CD4-positive, alpha-beta T cell treated with Interleukin-10 for 1 hour (primary cell): ENCODE measurements at places on chromosomes 4 and X.

DNA sequence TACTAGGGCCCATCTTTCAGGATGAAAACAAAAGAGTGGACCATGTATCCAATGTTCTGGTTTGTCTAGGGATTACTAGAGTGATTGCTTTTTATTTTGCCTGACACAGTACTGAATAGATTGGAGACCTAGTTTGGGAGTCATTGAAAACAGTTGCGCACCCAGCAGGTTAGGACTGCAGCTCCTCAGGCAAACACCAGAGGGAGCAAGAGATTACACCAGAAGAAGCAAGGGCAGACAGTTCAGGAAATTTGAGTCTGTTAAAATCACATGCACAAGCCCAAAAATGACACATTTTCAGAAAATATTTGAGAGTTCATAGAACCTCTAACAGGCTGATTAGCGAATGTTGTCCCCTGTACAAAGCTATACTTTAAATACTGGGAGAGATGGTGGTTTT, 55.6 kb downstream of the CYLC1 start:
- no peak for DNase-seq

GRCh38 chr4:30182786-30183185, 537.4 kb upstream of the PCDH7 start:
- no peak for DNase-seq

DNA sequence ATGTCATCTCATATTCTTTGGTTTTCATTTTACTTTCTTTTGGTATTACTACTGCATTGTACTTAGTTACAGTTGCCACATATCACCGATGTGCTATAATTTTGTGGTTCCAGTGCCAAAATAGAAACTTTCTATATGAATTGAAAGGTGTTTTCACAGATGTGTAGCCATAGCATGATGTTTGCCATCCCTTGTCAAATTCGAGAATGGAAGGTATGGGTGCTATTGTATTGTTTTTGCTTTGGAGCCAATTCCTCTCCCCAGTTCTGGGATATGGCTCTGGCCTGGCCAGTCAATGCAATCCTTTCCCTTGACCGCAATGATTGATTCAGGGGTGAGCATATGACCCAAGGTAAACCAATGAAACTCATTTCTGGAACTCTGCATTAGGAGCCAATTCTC, 86.2 kb upstream of the RPS6KA3 start:
- no peak for DNase-seq

DNA sequence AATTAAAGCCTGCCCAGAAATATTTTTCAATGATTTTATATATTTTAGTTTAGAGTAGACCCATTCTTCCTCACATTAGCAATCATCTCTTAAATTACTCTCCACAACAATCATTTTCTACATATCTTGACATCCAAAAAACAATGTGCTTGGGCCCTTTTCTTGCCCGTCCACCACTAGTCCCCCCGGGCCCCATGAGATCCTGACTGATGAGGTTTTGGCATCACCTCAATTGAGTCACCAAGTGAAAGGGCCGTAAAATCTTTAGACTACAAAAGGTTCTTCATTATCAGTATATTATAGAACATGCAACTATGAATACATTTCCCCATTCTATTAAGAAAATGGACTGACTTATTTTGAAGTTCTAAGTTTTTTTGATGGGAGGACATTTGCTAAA, 4.0 kb upstream of the CDKL2 start:
- no peak for DNase-seq

- DNase-seq = no peak
These were observed 77.0 kb downstream of the COQ2 start for GRCh38 chr4:83207497-83208101.

DNA sequence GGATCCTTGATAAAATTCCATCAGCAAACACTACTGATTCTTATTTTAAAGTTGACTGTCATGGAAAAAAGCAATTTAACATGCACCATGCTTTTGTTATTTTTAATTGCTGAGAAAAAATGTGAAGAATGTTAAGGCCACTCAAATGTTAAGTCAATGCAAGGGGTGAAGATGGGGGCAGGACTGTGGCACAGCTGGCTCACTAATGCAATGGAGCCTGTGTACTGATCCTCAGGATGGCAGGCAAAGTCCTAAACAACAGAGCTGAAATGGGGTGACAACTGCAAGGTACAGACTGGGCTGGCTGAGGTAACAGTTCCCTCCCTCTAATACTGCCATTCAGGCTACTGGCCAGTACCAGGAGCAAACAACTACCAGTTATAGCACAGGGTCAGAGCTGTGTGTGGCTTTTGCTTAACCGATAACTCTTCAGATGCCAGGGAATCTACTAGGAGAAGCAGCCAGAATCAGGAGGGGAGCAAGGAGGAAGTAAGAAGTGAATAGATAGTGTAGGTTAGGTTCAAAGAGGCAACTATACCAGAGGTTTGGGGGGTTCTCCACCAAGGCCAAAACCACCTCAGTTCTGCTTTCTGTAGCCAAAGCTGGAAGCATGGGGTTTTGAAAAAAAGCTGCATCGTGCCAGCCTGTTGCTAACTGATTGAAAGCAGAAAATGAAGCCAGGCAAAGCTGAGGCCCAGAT, 372.6 kb downstream of the OPHN1 start:
- DNase-seq = no peak

DNA sequence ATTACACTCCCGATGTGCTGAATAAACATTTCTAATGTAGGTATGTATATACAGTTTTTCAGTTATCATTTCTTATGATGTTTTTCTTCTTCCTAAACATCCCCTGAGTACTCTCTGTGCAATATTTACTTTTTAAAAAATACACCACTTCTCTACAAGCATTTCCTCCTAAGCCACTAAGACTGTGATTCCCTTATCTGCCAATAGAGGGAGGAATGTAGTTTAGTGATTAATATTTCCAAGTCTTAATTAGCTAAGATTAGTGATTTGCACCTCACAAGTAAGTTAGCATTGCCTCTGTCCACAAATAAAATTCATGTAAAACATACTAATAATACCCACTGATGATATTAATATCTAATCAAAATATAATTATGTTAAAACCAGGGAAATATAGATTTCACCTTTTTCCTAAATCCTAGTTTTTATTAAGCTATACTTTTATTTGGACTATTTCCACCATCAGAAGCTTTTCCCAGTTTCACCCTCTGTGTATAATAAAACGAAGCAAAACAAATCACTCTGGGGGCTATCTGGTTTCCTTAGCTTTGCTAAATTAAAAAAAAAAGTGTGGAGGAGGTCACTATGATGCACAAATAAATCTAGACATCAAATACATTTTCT, 909.1 kb downstream of the FAT4 start:
- no peak for DNase-seq

DNA sequence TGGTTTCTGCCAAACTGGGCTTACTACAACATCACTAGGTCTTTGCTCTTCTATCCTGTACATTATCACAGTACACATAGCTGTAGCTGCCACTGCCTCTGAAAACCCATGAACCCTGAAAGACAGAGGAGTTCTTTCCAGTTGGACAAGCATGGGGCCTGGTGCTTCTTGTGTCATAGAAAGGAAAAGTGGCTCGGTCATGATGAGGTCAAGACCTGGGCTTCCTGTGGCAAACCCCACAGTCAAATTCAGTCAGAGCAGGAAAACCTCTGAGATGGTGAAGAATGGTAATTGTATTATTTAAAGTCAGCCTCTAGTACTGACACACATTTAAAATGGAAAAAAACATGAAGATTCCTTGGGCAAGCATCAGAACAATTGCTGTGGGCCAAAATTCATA, 133.3 kb upstream of the PRPS2 start:
- no peak for DNase-seq

GRCh38 chrX:17679820-17680219, 57.5 kb upstream of the SCML1 start:
- DNase-seq = no peak

GRCh38 chr4:81647388-81647787, 175.7 kb upstream of the RASGEF1B start:
- no peak for DNase-seq

DNA sequence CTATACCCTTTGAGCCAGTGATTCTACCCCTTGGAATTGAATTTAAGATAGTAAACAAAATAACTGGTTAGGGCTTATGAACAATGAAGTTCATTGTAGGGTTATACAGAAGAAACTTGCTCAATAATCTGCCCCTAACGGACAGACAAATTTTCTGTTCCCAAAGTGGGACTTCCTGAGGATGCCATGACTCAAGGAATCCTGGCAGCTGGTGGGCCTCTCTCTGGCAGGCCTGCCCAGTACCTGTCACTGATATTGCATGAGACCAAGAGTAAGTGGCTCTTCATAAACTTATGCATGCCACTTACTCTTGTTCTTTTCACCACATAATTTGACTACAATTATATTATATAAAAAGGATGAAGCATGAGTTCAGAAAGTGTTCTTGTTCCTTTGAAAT, 41.5 kb downstream of the GPRIN3 start:
- no peak for DNase-seq

DNA sequence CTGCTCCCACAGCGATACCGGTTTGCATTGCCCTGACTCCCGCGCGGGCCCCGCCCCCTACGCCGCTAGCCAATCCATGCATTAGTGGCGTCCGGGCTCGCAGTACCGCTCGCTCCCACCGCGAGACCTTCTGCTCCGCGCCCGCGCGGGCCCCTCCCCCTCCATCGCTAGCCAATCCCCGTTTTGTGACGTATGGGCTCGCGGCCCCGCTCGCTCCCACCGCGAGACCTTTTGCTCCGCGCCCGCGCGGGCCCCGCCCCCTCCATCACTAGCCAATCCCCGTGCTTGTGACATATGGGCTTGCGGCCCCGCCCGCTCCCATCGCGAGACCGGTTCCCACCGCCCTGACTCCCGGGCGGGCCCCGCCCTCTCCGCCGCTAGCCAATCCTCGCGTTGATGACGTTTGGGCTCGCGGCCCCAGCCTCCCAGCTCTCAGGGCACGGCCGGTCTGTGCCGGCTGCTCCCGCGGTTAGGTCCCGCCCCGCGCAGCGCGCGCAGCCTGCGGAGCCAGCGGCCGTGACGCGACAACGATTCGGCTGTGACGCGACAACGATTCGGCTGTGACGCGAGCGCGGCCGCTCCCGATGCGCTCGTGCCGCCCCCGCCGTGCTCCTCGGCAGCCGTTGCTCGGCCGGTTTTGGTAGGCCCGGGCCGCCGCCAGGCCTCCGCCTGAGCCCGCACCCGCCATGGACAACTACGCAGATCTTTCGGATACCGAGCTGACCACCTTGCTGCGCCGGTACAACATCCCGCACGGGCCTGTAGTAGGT, at the start of gene EMD:
Gene EMD, plus strand, starts transcription at position 497 of the 770 bp plus-strand sequence. Its CDS starts 190 bp downstream, at position 687.
- DNase-seq = peak; percentile 97

DNA sequence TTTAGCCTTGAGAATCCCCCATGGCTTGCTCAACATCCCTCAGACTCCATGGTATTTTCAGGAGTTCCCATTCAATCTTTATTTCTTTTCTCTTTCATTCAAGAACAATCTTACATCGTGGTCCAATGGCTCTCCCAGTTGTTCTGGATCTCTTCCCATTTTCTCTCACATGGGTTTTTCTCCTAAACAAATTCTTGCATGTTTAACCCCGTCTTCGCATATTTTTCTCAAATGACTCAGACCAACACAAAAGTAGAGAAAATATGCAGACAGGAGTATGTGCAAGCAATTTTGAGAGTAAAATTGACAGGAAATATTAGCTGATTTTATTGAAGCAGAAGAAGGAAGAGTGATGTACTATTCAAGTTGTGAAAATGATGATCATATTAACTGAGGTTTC, 396.4 kb upstream of the TRAM1L1 start:
- DNase-seq = no peak

DNA sequence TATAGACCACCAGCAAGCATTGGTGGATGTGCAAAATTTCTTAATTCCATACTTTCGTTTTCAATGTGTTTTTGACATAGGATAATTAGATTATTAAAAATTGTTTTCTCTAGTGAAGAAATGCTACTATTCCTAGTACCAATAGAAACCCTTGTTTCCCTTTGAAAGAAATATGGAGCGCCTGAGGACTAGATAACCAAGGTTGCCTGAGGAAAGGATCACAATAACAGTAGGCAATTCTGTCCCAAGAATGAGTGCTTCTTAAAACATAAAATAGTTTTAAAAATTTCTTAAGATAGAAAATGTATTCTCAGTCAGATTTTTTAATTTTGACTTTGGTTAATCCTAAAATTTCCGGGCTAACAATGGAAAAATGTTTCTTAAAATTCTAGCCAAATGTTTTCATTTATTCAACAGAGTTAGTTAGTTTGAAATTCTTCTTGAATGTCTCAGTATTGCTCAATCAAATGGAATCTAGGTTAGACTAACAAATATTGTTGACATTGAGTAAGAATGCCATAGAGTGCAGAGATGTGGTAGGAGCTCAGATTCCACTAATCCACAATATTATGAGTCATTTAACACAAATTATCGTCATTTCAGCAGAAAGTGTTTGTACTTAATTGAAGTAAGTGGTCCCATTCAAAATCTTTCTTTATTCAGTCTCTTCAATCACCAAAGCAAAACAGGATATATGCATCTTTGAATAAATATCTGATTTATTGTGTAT, 666.0 kb downstream of the GRID2 start:
- no peak for DNase-seq

- DNase-seq = no peak
These were observed 9.1 kb downstream of the CXCR3 start for GRCh38 chrX:71609095-71609750.

DNA sequence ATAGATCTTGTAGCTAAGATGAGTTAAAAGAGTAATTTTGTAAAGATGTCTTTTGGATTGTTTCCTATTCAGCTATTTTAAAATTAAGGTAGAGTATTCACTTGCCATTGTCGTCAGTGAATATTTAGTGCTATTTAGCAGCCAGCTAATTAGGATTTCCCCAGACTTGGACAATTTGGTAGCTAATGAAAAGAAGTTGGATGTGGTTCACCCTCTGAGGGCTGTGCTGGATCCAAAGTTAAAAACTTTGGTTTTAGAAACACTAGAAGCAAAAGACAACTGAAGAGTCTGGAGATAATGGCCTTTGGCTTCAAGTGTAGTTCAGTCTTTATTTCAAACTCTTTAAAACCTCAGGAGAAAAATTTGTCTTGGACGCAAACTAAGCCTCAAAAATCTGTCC, 41.3 kb downstream of the ATG4A start:
- no peak for DNase-seq

DNA sequence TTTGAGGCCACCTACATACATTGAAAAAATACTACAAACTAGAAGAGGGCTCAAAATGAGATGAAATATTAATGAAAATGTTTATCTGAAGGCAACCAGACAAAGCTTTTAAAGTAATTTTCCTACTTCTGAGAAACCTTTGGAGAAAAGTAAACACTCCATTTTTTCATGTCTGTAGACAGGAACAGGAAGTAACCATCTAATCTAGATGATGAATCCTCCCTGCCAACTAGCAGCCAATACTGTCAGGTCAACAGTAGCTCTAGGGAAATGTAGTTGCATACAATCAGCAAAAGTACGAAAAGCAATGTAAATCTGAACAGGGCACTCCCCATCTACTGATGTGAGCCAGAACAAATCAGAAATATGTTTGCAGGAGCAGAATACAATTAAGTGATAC, 49.0 kb downstream of the AMMECR1 start:
- DNase-seq = peak; percentile 2

GRCh38 chr4:87359258-87359657, 31.7 kb downstream of the HSD17B11 start:
- DNase-seq = no peak
